HFF-Myc (cell line): ENCODE measurements at places on chromosomes 12 and 14.

DNA sequence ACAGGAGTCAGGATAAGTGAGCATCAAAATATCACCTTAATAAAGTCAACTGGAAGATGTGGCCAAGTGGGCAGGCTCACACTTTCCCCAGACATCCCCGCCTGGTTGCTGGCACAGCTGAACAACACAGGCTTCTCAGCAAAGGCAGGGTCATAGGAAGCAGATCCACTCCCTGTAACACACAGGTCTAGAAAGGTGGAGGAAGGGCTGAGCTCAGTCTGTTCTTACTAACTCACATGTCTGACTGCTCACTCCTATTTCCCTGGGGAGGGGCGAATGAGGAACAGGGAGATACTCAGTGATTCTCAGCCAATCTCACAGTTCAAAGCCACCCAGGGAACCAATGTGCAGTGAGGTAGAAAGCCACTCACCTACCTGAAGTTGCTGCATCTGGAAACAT, 45.0 kb upstream of the AMN1 start:
- DNase-seq: no peak

DNA sequence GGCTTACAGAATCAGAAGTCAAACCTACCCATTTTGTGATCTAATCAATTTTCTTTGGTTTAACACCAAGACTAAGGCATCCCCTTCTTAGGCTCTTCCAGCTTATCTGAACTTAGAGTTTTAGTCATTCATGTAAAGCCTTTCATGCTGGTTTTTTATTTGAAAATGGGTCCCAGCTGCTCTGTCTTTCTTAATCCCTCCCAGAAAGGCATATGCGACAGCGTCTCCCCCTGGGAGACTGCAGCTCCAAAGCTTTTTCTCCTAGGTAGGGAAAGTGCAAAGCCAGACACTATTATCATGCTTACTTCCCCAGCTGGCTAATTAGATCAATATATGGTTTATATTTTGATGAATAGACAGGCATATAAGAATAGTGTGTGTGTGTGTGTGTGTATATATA, 96.6 kb upstream of the E2F7 start:
- DNase-seq: no peak

DNA sequence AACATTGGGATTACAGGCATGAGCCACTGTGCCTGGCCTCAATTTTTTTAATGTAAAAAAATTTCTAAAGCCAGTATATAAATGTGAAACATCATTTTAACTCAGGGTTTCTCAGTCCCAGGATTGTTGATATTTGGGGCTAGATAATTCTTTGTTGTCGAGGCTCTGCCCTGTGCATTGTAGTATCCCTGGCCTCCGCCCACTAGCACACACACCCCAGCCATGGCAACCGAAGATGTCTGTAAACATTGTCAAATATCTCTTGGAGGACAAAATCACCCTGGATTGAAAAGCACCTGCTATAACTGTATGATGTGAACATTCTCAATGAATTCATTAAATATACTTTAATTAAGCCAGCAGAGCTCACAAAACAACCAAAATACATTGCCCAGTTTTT, 8.4 kb upstream of the CIT start:
- no peak for DNase-seq

DNA sequence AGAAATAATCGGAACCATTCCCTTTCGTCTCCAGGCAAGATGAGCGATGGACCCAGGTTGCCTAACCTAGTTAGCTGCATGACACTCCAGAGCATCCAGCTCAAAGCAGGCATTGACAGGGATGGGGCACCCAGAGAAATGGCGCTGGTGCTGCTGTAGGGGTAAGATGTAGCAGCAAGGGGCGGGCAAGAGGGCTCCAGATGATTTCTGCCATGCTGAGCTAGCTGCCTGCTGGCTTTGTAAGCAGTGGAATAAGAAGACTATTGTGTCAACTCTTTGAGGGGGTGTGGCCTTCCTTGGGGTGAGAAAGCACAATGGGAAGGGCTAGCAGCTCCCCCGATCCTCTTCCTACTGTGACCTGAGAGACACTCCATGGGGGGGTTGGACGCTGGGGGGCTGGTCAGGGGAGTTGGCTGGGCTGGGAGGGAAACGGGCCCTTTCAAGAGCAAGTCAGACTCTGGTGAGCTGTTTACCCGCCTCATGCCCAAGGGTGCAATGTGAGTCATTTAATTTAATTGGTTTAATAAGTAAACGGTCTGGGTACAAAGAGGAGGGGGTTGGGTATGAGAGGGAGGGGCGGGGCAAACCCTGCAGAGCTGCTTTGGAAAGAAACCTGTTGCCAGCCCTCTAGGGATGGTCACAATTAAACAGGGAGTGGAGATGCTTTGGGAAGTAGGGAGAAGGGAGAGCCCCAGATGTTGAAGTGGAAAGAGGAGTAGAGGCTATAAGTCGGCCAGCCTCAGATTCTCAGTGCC, 50.5 kb downstream of the B4GALNT3 start:
- DNase-seq: no peak

- no peak for DNase-seq
Measured at GRCh38 chr14:52112336-52113018, 43.6 kb upstream of the NID2 start.

GRCh38 chr12:2108166-2108565, 55.4 kb downstream of the CACNA1C start:
- no peak for DNase-seq

DNA sequence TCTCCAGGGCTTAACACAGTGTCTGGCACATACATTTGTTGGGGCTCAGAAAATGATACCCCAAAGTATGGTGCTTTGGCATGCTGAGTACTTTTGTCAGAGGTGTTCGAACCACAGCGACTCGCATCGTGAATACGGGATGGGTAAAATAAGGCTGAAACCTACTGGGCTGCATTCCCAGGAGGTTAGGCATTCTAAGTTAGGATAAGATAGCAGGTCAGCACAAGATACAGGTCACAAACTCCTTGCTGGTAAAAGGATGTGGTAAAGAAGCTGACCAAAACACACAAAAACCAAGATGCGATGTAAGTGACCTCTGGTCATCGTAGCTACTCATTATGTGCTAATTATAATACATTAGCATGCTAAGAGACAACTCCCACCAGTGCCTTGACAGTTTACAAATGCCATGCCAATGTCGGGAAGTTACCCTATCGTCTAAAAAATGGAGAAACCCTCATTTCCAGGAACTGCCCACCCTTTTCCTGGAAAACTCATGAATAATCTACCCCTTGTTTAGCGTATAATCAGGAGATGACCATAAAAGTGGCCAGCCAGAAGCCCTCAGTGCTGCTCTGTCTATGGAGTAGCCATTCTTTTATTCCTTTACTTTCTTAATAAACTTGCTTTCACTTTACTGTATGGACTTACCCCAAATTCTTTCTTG, 3.3 kb upstream of the AEBP2 start:
- no peak for DNase-seq

GRCh38 chr14:95480887-95481226, 35.6 kb downstream of the SYNE3 start:
- DNase-seq: no peak

- no peak for DNase-seq
Measured at GRCh38 chr14:63269561-63270225, 49.0 kb downstream of the GPHB5 start.

- no peak for DNase-seq
Measured at GRCh38 chr12:103905730-103906349, 24.4 kb upstream of the HSP90B1 start.

DNA sequence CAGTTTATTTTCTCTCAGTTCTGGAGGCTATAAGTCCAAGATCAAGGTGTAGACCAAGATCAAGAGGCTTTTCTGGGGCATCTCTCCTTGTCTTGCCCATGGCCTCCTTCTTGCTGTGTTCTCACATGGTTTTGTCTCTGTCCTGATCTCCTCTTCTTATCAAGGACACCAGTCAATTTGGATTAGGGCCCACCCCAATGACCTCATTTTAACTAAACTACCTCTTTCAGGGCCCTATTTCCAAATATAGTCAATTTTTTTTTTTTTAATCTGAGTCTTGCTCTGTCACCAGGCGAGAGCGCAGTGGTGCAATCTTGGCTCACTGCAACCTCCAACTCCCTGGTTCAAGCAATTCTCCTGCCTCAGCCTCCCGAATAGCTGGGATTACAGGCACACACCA, 50.8 kb downstream of the TSHR start:
- DNase-seq: no peak

DNA sequence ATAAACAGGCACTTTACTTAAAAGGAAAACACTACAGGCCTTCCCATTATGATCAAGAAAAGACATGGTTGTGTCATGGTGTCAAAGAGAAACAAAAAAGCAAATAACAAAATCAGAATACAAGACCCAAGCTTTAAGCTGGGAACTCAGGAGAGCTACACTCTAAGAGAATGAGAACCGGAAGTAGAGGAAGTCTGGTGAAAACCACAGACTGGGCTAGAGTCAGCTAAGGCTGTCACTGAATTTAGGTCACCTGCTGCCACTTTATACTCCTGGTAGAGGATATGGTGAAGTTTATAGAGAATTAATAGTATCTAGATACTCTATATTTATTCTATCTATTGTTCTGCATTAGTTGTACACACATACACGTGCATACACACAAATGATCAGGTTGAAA, 971.7 kb downstream of the FLRT2 start:
- no peak for DNase-seq

DNA sequence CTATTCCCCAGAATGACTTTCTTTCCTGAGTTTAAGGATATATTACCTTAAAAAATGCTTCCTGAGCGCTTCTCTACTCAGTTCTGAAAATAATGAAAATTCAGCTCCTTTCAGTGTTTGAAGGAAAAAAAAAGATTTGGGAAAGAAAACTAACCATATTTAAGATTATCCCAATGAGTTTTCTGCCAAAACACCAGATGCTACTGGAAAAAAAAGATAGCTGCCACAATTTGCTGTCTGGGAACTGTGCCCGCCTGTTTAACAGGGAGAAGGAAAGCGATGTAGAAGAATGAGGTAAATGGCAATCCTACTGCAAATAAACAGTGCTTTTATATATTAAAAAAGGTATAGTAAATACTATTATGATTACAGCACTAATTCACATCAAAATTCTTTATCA, 367.6 kb upstream of the PRICKLE1 start:
- DNase-seq: no peak

- DNase-seq: no peak
Measured at GRCh38 chr14:104567141-104567956, 12.2 kb upstream of the C14orf180 start.

- no peak for DNase-seq
Measured at GRCh38 chr12:81518638-81519037, 240.5 kb downstream of the PPFIA2 start.

- no peak for DNase-seq
Measured at GRCh38 chr14:72333357-72333756, 401.1 kb downstream of the RGS6 start.

DNA sequence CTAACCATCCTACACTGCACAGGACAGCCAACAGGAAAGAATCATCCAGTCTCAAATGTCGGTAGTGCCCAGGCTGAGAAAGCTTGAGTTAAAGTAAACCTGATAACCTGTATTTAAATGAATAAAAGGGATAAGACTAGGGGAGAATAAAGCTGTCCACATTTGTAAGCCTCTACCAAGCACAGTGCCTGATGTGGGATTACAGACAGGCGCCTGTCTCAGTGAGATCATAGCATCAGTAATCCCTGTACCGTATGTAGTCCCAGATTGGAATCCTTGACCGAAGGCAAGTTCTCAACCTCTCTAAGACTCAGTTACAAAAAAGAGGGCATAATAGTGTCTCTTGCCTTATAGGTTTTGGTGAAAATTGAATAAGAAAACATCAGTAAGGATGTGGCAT, 59.9 kb downstream of the BICD1 start:
- no peak for DNase-seq

DNA sequence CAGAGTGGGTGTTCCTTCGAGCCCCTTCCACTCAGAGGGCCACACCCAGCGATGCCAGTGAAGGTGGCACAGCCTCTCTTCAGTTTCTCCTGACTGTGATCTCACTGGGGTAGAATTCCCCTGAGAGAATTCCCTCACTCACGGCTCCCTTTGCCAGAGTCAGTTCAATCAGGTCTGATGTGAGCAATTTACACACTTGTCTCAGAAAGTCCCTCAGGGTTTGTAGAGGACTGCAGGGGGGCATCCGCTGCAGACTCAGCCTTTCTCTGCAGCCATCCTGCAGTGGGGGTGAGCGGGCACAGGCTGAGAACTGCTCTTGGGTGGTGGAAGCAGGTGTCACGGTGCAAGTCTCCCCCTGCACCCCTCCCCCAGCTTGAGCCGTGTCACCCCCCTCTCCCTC, 205.4 kb upstream of the PRMT8 start:
- DNase-seq: no peak
